ENCODE measurements at places on chromosomes 7 and 10.
A peak's percentile ranks its signal among the peaks of the same experiment; 100 is the strongest.

- no peak for DNase-seq
Measured at GRCh38 chr10:49174926-49175500, 13.2 kb downstream of the TMEM273 start.

GRCh38 chr7:122572706-122573105, 126.2 kb downstream of the RNF133 start:
- no peak for DNase-seq

GRCh38 chr10:129193148-129193547, 273.9 kb upstream of the MGMT start:
- no peak for DNase-seq

GRCh38 chr7:126760914-126761577, 491.7 kb downstream of the GRM8 start:
- no peak for DNase-seq

DNA sequence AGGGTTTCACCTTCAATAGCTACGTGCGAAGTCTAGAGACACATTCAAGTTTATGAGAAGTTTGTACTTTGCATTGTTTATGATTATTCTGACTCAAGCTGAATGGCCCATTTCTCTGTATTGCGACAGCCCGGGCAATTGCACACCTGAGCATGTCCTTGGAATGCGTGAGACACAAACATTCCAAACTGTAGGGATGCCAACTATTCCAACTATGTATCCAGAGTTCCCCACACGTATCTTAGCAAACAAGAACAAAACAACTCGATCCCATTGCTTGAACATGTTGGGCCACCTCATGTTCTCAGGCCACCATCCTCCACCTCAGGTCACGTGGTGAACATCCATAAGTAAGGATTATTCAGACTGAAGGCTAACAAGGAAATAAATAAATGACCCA, 51.4 kb upstream of the EGFR start:
- no peak for DNase-seq

GRCh38 chr10:17049195-17049594, 80.4 kb downstream of the CUBN start:
- DNase-seq = no peak

GRCh38 chr7:17132726-17133125, 165.7 kb upstream of the AHR start:
- DNase-seq = peak; percentile 7

- no peak for DNase-seq
Measured at GRCh38 chr10:93219347-93219746, 145.7 kb downstream of the CYP26A1 start.

DNA sequence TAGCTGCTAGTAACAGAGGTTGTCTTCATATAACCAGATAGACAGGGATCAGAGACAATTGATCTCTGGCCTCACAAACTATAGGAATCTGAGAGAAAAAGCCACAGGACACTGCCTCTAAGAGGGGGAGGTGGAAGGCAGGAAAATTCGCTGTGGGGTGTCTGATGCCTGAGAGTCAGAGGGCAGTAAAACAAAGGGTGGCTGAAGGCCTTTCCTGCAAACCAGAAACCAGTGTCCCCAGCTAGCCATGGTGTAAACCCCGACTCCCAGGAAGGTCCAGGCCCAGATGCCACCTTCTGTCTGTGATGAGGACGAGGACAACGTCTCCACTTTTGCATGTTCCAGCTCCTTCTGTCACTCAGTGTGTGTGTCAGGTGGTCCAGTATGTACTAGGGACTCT, 215.1 kb downstream of the ADARB2 start:
- no peak for DNase-seq

GRCh38 chr7:83547526-83547925, 101.4 kb downstream of the SEMA3E start:
- DNase-seq = peak; percentile 28

DNA sequence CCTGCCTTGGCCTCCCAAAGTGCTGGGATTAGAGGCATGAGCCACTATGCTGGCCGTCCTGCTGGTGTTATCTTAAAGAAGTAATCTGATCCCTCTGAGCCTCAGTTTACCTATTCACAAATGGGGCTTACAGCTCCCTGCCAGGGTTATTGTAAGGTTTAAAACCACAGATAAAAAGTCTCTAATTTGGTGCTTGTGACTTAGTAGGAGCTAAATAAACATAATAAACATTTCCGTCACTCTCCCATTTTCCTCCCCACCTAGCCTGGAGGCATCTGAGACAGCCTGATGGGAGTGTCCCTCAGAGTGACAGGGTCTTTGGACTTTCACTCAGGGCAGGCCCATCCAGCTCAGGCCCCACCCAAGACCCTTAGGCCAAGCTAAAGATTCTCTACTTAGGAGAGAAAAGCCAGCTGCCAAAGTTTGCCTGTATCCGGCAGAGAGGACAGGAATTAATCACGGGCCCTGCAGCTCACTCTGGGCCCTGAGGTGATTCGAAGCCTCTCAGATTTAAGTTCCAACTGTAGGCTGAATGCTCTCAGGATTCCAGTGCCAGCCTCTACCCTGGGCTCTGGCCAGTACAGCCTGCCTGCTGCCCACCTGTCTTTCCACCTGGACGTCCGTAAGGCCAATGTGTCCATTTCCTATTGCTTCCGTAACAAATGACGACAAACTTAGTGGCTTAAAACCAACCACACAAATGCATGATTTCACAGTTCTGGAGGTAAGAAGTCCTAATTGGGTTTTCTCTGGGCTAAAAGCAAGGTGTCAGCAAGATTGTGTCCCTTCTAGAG, 21.8 kb upstream of the DUSP5 start:
- no peak for DNase-seq

GRCh38 chr7:77391230-77391629, 24.9 kb downstream of the GSAP start:
- no peak for DNase-seq

- no peak for DNase-seq
Measured at GRCh38 chr7:135175931-135176330, 5.4 kb upstream of the CYREN start.

- no peak for DNase-seq
Measured at GRCh38 chr10:106508950-106509349, 655.6 kb downstream of the SORCS1 start.

GRCh38 chr10:19857876-19858275, 41.6 kb downstream of the PLXDC2 start:
- DNase-seq = no peak

GRCh38 chr10:48802611-48803071, 118.0 kb downstream of the WDFY4 start:
- no peak for DNase-seq

GRCh38 chr7:153386556-153386955, 627.0 kb downstream of the ACTR3B start:
- DNase-seq = peak; percentile 54

DNA sequence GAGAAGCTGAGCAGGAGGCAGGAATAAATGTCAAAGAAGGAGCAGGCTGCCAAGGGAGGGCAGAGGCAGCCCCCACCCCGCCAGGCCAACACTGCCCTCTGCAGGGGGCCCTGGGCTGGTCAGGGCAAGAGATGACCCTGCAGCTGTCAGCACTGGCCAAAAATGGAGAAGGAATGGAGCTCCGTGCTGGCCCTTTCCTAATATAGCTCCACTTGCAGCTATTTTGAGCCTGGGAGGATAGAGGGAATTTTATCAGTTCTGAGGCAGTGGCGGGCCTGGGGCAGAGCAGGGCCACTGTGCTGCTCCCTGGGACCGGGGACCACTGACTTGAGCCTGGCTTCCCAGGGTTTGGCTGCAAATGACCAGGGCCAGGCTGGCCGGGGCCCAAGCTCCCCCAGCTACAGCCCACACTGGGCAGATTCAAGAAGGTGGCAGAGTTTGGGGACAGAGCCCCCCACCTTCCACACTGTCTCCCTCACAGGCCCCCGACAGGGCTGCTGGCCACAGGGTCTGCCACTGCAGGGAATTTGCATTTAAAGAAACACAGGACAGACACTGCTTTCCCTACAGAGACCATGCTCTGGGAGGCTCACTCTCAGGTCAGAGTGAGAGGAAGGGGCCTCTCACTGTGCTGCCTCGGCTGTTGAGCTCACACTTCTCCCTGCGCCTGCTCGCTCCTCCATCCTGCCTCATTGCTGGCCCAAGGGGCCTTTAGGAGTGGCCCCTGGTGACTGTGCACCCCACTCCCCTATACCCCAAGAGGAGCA, 16.2 kb downstream of the LDB3 start:
- DNase-seq = no peak

DNA sequence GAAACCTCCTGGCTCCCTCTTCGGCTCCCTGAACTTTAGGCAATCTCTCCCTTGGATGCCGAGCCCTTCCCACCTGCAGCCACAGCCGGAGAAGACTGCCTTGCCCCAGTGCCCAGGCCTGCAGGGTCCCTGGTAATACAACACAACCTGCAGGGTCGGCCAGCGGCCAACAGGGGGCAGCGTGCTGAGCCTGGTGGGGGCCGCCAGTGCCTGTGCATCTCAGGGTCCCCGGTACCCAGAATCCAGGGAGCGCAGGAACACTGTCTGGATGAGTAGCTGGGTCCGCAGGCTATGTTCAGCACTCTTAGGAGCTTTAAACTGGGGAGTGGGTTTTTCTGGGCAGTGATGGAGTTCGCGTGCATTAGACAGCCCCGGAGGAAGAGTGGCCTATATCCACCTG, 17.5 kb upstream of the C10orf71 start:
- no peak for DNase-seq

GRCh38 chr7:139714163-139714901, 63.5 kb downstream of the HIPK2 start:
- DNase-seq = no peak

- DNase-seq = no peak
Measured at GRCh38 chr10:60480865-60481563, 91.3 kb upstream of the ANK3 start.

DNA sequence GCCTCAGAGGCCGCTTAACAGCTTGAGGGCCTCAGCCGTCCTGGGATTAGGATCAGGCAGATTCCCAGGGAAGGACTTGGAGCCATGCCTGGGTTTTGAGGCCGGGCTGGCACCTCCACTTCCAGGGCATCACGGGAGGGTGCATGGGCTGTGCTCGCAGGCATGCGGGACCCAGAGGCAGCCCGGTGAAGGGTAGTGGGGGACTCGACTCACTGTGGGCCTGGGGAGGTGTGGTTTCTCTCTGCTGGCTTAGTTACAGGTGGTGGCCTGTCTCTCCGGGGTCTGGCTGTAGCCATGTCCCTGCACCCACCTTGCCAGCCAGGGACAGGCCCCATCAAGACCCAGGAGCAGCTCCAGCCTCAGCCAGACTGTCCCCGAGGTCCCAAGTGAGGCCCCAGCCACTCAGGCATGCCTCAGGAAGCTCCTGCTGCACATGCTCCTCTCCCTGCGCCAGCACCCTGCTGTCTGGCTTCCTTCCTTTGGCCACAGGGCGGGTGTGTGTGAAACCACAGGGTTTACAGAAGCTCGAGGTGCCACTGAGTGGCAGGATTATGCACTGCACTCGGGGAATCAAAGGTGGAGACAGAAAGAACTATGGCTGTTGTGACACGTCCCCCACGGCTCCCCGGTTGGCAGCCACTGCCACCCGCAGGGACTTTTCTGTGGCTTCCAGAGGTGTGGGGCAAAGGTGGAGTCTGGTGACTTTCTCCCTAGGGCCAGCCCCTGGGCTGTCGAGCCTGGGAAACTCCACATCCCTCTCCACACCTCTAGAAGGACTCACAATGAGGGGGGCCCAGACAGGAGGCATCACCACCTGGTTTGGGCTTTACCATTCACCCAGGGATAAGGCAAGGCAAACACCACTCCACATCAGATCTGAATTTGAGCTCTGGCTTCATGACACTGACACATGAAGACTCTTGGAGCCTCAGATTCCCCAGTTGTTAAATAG, 19.7 kb downstream of the GOLGA7B start:
- DNase-seq = peak; percentile 86

DNA sequence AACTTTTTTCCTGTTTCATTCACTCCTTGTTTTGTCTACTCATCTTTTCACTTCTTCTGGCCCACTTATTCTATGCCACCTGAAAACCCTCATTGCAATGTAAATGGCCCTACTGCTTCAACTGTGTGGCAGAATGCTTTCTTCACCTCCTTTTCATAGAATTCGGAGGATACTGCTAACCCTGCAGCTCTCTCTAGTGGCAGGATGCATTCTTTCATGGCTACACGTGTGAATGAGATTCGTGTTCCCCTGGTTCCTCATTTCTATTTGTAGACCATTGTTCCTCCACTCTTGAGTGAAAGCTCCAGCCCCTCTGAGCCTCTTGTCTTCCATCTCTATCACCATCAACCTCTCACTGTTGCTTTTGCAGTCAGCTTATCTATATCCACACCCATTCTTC, 20.9 kb upstream of the CYP26C1 start:
- DNase-seq = no peak

DNA sequence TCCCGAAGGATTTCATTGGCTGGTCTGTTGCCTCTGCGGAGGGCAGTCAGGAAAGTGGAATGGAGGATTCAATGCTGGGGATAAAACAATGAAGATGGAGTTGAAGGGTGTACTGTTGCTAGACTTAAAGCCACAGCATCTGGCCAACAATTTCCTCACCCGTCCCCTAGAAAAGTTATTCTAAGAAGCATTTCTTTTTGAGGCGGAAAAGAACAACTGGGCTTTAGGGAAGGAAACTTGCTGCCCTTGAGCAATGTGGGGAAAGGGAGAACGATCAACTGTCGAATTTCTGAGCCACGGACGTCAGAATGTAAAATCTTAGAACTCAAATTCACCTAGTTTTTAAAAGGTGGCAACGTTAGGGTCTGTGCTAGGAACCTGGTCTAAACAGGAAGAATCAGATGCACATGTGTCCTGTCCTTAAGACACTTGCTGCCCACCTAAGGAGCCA, 664 bp downstream of the FMC1 start:
- DNase-seq = no peak

- DNase-seq = no peak
Measured at GRCh38 chr7:44138698-44139097, 2.4 kb downstream of the MYL7 start.

DNA sequence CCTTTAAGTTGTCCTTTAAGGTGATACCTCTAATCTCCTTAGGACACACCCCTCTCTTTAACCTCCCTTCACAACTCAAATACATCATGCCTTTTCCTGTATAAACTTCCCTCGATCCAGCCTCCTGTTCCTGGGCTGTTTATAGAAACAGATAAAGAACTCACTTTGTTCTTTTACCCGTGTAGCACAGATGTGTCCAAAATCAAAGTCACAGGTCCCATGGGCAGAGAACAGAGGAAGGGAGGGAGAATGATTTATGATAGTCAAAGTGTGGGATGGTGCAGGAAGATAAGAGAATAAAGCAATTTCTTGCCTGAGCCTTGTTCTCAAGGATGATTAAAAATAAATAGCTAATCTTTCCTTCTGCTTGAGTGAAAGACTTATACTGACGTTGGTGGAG, 50.3 kb upstream of the CABCOCO1 start:
- DNase-seq = no peak

DNA sequence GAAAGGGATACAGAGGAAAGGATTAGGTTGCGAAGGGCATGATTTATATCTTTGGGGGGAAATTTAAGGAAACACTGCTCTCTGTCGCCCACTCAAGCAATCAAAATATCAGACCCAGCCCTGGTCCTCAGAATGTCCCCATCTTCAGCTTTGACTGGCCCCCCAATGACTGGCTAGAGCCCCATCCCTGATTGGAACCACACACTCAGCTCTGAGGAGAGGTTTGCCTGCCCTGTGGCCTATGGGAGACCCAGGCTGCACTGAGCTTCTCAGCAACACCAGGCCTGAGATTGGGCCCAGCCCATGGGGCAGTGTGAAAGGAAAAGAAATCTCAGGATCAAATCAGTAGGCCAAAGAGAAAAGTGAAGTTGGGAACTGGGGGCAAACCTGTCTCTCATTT, 69.5 kb downstream of the ADCYAP1R1 start:
- no peak for DNase-seq

- DNase-seq = no peak
Measured at GRCh38 chr10:35927990-35928488, 285.9 kb upstream of the FZD8 start.

- no peak for DNase-seq
Measured at GRCh38 chr7:2872296-2872874, 28.3 kb upstream of the GNA12 start.

All from NCI-H1436 (cell line).